ENCODE measurements at places on chromosomes 1 and 21.

- DNase-seq = no peak
These were observed 21.2 kb upstream of the CHI3L1 start for GRCh38 chr1:203207751-203208150.

DNA sequence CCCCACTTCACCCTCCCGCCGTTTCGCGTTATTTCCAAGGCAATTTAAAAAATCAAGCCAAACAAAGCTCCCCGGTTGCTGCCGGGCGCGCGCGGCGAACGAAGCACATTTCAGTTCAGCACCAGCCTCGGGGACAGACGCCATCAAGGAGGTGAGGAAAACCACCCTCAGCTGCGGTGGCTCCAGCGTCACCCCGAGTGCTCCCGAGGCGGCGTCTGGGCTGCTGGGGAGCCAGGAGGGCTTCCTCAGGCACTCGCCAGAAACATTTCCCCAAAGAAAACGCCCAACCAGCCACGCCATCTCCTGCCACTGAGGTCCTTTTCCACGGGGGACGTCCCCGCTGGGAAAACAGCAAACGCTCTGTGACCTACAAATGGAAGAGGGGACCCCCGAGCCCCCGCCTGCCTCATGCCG is 623 bp downstream of the GNG4 start:
- DNase-seq = peak; percentile 33

GRCh38 chr1:243513726-243514491 is 258.1 kb downstream of the SDCCAG8 start:
- DNase-seq = no peak

DNA sequence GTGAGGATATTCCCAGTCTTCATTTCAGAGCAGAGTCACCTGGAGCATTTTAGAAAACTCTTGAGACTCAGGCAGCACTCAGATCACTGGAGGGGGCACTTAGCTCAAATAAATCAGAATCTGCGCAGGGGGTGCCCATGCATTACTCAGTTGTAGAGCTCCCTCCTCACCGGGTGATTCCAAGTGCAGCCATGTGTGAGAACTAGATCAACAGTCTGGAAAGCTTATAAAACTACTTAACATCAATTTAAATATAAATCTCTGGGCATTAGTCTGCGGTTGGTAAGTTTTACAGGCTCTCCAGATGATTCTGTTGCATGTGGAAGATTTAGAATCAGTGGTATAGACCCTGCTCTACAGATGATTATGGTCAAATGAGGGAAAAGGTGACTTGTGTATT is 128.6 kb downstream of the ST6GALNAC3 start:
- no peak for DNase-seq

GRCh38 chr1:85599076-85599491 is 18.5 kb downstream of the CCN1 start:
- DNase-seq = no peak

DNA sequence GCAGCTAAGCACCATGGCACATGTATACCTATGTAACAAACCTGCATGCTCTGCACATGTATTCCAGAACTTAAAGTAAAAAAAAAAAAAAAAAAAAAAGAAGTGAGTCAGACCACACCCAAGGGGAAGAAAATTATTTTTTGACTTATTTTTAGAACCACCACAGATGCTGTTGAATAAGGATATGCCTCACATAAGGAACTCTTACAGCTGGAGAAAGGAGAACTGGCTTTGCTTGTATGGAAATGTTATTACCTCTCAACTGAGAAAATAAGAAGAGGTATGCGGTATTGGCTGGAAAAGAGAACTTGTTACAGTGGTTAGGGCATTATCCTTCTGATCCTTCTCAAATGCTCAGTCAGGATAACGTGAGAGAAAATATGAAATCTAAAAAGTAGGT is 27.5 kb upstream of the FCER1A start:
- peak; percentile 23 for DNase-seq

GRCh38 chr1:204166219-204166618 is at the start of gene REN:
REN (minus strand) TSS chr1:204166337; CDS start chr1:204166293, 44 bp downstream.
- no peak for DNase-seq

GRCh38 chr1:34794001-34794789 is 1.4 kb downstream of the GJA4 start:
- no peak for DNase-seq

- DNase-seq = no peak
These were observed 25.4 kb upstream of the LRRC3 start for GRCh38 chr21:44429894-44430293.

DNA sequence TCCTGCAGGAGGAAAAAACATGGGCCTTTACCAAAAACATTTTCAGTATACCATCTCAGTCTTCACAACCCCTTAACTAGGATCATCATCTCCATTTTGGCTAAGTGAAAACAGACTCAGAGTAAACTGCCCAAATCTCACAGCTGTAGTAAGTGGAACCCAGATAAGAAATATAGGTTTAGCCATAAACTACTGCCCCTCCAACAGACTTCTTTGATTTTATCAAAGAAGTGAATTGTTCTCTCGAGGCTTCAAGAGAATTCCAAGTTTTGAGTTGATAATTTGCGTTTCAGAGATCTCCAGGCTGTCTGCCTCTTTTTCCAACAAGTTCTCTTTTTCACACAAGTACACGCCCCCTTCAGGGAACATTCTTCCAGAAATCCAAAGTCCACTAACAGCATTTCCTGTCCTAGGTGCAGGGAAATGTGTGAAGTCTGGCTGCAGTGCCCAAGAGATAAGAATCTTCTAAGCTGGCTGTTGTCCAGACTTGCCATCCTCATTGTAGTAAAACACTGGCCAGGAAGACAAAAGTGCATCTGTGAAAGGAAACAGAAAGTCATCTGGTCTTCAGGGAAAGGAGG is 30.8 kb downstream of the RNF19B start:
- DNase-seq = no peak

GRCh38 chr1:107327446-107327845 is 186.6 kb downstream of the NTNG1 start:
- no peak for DNase-seq

DNA sequence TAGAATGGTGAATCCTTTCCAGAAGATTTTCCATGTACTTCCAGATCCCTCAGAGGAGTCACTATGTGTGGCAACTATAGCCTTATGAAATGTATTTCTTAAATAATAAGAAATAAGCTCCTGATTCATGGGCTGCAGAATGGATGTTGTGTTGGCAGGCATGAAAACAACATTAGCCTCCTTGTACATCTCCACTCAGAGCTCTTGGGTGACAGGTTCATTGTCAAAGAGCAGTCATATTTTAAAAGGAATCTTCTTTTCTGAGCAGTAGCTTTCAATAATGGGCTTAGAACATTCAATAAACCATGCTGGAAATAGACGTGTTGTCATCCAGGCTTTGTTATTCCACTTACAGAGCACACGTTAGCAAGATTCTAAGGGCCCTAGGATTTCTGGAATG is 96.6 kb downstream of the CDC7 start:
- DNase-seq = no peak

DNA sequence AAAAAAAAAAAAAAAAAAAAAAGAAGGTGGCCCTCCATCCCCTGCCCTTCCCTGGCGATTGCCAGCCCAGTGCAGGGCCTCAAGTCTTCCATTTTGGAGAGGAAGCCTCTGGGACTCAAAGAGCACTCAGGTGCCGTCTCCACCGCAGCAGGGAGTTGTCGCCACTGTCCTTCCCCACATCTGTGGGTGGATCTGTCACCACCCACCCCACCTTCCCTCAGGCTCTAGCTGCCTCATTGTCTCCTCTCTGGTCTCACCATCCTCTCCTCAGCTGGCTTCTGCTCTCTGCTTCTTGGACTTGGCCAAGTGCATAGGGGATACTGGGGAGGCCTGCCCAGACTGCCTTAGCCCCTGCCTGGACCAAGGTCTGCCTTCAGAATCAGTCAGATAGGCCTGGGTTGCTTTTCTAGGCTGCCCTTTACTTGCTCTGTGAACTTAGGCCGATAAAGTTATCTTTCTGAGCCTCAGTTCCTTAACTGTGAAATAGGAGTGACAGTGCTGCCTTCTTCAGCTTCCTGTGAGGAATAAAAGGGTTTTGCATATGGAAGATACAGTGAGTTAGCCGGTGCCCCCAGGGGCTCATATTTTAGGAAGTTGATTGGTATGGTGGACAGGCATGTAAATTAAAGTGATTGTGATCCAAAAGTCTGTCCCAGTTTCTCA is 15.8 kb downstream of the RCC1 start:
- DNase-seq = no peak

- DNase-seq = no peak
These were observed 27.6 kb downstream of the PBX1 start for GRCh38 chr1:164586591-164586990.

GRCh38 chr1:55775007-55775406 is 559.8 kb upstream of the USP24 start:
- DNase-seq = no peak

- no peak for DNase-seq
These were observed 40.2 kb upstream of the PARP1 start for GRCh38 chr1:226447932-226448665.

DNA sequence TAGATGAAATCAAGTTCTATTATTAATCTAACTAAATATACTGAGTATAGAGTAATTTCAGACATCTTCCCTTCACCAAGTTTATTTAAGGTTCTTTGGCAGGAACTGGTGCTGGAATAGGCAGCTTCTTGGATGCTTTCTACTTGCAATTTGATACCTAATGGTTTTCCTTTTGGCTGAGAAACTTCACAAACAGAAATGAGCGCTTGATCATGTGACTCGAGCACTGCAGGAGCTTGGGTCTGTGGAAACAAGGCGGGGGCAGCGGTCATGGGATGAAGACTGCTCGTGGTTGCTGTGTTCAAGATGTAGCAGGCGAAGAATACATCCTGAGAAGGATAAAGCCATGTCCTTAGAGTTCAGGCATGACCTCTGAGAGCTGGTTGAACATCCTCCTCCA is 136.8 kb downstream of the PTPRC start:
- peak; percentile 27 for DNase-seq

DNA sequence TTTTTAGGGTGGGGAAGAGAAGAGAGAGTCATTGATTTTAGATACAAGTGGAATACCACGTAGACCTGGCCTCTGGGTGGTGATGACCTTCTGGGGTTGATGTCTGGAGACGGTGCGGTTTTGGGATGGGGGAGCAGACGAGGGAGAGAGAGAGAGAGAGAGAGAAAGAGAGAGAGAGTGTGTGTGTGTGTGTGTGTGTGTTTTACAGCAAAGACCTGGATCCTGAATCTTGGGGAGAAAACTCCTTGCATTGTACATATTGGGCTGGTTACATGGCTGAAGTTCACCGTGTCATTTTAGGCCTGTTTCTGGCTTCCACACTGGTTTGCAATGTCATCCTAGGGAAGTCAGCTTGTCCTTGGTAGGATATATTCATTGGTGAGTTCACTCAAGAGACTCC is 89.0 kb downstream of the GALNT2 start:
- DNase-seq = no peak

GRCh38 chr1:234763910-234764309 is 153.9 kb upstream of the IRF2BP2 start:
- DNase-seq = no peak

DNA sequence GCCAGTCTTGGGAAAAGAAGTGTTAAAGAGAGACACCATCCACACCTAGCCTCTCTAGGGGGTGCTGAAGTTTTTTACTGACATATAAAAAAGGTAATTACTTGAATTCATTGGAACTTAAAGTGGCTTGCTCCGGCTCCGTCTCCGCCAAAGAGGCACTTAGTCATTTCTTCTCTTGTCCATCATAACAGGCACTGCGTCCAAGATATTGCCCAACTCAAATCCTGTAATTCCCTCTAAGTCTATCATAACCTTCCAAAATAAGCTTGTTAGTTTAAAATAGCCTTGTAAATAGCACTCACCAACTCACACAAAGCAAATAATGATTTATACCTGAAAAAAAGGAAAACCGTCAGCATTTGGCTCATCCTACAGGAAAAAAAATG is 160.5 kb downstream of the ZBTB18 start:
- DNase-seq = no peak

GRCh38 chr1:231919239-231919885 is 292.8 kb downstream of the DISC1 start:
- DNase-seq = no peak

DNA sequence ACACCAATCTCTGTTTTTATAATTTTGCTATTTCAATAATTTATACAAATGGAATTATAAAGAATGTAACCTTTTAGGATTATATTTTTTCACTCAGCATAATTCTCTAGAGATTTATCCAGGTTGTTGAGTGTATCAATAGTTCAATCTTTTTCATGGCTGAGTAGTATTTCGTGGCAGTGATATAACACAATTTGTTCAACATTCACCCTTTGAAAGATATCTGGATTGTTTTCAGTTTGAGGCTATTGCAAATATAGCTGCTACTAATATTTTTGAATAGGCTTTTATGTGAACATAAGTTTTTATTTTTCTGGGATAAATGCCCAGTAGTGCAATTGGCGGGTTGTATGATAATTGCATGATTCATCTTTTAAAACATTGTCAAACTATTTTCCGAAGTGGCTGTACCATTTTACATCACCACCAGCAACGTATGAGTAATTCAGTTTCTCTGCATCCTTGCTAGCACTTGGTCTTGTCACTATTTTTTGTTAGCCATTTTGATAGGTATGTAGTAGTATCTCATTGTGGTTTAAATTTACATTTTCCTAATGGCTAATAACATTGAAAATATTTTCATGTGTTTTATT is 55.6 kb upstream of the ABCD3 start:
- no peak for DNase-seq

GRCh38 chr1:151128800-151129199 is 17.6 kb downstream of the SEMA6C start:
- no peak for DNase-seq

DNA sequence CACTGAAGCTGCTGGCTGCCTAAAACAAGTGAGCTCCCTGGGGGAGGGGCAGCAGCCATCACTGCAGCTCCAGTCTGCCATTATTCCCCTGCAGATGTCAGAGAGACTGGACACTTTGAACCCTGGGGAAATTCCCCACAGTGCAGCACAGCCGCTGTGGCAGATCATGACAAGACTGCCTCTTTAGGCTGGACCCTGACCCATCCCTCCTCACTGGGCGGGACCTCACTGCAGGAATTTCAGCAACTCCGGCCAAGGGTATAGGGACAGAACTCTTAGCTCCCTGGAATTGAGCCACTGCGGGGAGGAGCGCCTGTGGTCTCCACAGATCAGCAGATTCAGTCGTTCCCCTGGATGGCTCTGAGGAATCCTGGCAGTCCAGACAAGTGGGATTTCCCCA is 964.6 kb downstream of the BRINP3 start:
- no peak for DNase-seq

DNA sequence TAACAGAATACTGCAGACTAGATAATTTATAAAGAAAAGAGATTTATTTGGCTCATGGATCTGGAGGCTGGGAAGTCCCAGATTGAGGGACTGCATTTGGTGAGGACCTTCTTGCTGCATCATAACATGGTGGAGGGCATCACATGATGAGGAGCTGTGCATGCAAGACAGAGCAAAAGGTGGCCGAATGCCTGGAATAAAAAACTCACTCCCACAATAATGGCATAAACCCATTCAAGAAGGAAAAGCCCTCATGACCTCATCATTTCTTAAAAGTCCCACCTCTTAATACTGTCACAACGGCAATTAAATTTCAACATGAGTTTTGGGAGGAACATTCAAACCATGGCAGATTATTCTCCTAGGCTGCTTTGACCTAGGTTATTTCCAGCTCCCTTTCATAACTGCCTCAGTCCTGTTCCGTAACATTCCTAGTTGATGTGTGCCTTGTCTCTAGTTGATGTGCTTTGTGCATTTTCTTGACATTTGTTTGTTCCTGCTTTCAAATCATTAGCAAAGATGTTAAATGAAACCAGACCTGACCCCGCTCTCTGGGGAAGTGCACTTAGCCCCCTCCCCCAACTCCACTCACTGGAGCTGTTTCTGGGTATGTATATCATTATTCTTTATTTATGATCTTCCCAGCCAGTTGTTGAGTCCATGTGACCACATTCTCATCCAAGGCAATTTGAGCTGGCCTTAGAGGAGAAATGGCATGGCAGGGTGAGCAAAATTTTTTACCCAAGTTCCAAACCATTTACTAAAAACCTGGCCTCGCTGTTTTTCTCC is 148.5 kb downstream of the GDAP2 start:
- no peak for DNase-seq

- peak; percentile 87 for DNase-seq
These were observed 13.9 kb upstream of the LY9 start for GRCh38 chr1:160781914-160782689.

All from inflammatory macrophage treated with lipopolysaccharide for 4 hours (primary cell).